ENCODE measurements at places on chromosomes 6 and 20.

GRCh38 chr6:548517-548916 is 108.4 kb downstream of the HUS1B start:
- DNase-seq = no peak

DNA sequence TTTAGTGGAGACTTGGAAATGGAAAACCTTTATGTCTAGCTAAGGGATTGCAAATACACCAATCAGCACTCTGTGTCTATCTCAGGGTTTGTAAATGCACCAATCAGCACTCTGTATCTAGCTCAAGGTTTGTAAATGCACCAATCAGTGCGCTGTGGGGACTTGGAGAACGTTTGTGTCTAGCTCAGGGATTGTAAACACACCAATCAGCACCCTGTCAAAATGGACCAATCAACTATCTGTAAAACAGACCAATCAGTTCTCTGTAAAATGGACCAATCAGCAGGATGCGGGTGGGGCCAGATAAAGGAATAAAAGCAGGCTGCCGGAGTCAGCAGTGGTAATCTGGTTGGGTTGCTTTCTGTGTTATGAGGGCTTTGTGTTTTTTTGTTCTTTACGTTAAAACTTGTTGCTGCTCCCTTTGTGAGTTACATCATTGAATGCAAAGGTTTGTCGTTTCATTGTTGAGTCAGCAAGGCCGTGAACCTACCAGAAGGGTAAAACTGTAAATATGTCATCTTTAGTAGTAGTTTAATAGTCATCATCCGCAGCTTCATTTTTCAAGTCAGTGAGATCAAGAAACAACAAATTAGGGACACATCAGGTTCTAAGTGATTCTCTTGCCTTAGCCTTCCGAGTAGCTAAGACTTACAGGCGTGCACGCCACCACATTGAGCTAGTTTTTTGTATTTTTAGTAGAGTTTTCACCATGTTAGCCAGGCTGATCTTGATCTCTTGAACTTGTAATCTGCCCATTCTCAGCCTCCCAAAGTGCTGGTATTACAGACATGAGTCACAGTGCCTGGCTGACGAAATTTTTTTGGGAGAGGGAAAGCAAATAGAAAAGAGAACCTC is 22.7 kb upstream of the NUP153 start:
- DNase-seq = no peak

DNA sequence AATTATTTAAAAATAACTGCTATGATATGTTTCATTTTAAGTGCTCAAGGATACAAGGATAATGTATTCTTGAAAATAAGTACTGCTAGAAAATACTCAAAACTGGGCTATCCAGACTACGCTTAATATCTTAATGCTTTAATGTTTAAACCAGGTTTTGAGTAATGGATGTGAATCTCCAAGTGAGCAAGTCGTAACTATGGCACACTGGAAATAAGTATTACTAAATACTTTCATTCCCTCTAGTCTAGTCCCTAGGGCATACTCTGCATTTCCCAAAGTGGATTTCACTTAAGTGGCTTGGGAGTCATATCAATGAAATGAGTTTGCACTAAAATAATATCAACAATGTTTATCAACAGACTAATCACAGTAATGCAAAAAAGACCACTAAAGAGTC is 48.1 kb downstream of the HMGCLL1 start:
- DNase-seq = no peak

GRCh38 chr20:11430652-11431051 is 487.0 kb upstream of the BTBD3 start:
- no peak for DNase-seq

GRCh38 chr6:128139519-128139918 is 238.7 kb upstream of the THEMIS start:
- DNase-seq = no peak

DNA sequence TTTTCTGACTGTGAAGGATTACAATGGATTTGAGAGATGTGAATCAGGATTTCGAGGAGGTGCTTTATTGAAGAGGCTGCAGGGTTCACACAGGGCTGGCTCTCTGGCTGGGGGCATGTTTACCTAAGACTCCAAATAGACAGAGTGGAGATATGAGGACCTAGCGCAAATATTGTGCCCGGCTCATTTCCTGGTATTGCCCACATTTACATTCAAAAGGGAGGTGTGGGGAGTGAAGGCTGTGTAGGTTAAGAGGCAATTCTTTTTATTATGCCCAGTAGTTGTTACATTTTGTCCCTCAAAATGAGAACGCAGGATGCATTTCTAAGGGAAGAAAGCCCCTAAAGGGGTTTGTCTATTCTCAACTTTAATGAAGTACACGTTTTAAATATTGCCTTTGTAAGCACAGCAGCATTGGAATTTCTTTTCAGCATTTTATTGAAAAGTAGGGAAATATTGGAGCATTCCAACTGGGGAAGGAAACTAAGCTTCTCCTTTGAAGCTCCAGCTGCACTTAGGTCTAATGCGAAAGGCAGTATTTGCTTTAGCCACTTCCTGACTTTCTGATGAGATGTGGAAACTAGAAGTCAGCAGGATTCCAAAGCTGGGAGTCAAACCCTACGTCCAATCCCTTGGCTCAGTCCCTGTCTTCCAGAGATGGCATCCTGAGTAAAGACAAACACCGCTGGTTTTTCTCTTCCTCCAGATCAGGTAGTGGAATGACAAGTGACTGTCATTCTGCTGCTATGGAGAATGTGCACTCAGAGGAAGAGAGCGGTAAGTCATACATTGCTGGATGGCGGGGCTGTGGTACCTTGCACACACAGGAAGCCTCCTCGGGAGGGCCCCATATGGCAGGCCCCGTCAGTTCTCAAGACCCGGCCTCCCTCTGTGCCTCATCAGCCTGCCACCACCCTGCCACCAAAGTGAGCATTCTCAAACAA is 70.7 kb downstream of the MYB start:
- DNase-seq = no peak

GRCh38 chr6:100462706-100463629 is 1.8 kb downstream of the SIM1 start:
- DNase-seq = no peak

DNA sequence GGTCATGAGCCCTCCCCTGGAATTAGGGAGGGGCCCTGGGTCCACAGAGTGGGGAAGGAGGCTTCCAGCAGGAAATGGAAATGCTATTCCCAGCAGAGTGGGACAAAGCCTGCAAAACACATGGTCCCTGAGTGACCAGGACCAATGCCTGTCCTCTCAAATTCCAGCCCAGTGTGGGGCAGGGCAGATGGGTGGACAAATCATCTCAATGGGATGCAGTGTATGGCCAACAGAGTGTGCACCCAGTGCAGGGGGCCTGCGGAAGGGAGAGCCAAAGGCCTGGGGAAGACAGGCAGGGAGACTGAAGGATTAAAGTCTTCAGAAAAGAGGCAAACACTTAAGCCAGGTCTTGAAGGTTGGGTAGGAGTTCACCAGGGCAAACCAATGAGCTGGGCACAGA is 28.7 kb upstream of the PHACTR3 start:
- DNase-seq = no peak

DNA sequence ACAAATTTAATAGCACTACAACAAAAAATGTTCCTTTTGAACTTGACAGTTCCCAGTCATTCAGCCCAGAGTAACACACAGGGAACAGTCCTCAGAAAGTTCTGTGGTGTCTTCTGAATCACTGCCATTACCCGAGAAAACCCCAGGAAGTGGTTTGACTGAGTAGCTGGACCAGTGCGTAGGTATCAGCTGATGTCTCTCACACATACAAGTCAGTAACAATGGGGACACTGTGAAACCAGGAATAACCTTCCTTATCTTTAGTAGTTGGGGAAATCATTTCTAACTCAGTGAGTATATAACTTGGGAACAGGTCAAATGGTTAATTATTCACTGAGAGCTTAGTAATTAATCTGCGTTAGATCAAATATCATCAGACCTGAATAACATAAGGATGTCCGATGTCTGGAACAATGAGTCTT is 73.1 kb downstream of the HIVEP2 start:
- DNase-seq = peak; percentile 65

DNA sequence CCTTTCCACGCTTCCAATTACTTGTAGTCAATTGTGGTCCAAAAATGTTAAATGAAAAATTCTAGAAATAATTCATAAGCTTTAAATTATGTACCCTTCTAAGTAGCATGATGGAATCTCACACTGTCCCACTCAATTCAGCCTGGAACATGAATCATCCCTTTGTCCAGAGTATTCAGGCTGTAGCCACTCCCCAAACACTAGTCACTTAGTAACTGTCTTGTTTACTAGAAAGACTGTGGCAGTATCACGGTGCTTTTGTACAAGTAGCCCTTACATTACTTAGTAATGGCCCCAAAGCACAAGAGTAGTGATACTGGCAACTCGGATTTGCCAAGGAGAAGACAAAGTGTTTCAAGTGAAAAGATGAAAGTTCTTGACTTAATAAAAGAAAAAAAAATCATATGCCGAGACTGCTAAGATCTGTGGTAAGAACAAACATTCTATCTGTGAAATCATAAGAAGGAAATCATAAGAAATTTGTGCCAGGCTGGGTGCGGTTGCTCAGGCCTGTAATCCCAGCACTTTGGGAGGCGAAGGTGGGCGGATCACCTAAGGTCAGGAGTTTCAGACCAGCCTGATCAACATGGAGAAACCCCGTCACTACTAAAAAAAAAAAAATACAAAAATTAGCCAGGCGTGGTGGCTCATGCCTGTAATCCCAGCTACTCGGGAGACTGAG is 168.5 kb upstream of the SIM1 start:
- no peak for DNase-seq

GRCh38 chr20:36957875-36958667 is 6.6 kb upstream of the SAMHD1 start:
- DNase-seq = no peak

- no peak for DNase-seq
Observed at GRCh38 chr6:116866281-116866871, 10.7 kb upstream of the RFX6 start.

DNA sequence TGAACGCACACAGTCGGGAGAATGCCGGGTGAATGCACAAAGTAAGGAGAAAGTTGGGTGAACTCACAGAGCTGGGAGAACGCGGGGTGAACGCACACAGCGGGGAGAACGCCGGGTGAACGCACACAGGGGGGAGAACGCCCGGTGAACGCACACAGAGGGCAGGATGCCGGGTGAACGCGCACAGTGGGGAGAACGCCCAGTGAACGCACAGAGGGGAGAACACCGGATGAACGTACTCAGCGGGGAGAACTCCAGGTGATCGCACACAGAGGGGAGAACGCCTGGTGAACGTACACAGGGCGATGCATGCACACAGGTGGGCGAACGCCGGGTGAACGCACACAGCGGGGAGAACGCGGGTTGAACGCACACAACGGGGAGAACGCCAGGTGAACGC is 57.4 kb downstream of the RNASET2 start:
- DNase-seq = no peak

DNA sequence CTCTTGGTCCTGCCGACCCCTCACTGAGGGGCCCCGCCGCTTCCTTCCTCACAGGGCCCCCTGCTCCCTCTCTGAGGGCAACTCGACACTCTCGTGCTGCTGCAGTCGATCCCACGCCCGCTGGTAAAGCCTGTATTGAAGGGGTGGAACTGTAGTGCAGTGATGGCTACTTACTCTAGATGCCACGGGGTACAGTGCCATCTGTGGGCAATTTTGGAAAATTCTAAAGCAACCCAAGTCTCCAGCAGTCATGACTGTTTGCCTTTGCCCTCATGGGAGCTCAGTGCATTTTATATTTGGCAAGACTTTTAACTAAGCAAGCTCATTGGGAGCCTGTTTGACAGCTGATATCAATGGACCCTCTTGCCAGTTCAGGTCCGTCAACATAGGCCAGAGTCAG is 6.5 kb upstream of the C6orf136 start:
- DNase-seq = no peak

DNA sequence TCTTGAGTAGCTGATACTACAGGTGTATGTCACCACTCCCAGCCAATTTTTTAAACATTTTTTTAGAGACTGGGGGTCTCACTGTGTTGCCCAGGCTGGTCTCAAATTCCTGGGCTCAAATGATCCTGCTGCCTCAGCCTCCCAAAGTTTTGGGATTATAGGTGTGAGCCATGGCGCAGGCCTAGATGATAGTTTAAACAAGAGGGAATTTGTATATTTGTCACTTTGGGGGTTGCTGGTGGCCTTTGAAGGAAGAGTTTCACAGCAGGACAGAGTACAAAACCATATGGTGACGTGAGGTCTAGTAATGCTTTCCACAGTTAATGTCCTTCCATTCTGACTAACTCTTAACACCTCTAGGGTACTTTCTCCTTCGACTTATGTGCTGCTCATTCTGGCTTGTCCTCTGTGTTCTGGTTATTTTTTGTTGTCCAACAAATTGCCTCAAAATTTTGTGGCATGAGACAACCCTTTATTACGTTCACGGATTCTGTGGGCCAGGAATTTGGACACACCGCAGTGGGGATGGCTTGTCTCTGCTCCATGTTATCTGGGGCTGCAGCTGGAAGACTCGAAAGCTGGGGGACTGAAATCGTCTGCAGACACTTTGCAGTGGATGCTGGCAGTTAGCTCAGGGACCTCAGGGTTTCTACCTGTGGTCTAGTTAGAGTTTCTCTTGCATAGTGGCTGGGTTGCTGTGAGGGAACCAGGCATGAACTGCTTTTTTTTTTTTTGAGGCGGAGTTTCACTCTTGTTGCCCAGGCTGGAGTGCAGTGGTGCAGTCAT is 23.0 kb upstream of the IER3 start:
- DNase-seq = no peak

DNA sequence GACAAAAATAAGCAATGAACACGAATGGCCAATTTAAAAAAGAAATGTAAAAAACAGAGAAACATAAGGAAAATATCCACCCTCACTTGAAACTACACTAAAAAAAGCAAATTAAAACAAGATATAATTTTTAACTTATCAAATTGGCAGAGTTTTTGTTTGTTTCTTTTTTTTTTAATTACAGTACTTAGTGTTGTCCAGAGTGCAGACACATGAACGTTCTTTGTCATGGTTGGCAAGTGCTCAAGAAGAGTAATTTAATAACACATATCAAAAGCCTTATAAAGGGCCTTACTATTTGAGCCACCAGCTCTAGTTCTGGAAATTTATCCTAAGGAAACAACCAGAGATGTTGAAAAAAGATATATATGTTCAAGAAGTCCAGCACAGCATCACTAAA is 142.3 kb downstream of the ATXN1 start:
- DNase-seq = no peak

DNA sequence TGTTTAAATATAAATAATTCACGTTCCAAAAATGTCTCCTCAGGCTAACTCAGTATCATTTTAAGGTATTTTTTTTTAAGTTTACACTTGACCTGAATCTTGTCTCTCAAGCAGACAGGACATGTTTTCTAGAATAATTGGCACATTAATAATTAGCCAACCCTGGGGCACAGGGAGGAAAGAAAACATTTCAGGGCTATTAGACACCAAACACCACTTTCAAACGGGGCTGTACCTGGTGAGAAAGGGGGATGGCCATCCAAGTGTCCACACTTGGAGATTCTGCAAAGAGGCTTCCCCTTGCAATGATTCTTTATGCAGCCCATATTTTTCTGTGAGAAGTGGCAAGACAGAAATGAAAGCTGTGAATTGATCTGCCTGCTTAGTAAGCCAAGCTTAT is 560.8 kb downstream of the CD109 start:
- no peak for DNase-seq

- DNase-seq = peak; percentile 77
Observed at GRCh38 chr6:150937132-150937906, 71.8 kb downstream of the MTHFD1L start.
